NCI-H526 treated with DMSO at 0.1 percent for 48 hours (cell line): ENCODE measurements at places on chromosomes 2 and 18.

DNA sequence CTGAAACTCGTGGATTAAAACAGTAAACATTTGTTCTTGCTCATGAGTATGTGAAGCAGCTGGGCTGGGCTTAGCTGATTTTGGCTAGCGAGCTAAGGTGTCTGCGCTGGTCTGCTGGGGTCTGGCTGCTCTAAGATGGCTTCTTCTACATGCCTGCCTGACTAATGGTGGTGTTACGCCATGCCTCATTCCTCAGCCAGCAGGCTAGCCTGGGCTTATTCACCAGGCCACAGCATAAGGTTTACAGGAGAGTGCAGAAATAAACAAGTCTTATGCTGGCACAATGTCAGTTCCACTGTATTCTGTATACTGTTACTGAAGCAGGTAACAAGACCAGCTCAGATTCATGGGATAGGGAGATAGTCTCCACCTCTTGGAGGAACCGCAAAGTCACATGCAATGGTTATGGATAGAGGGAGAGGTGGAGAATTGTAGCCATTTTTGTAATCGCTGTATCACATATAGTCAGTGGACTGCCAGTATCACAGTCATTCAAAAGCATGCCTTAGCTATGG, 80.0 kb downstream of the RHBDD1 start:
- DNase-seq, result no peak

DNA sequence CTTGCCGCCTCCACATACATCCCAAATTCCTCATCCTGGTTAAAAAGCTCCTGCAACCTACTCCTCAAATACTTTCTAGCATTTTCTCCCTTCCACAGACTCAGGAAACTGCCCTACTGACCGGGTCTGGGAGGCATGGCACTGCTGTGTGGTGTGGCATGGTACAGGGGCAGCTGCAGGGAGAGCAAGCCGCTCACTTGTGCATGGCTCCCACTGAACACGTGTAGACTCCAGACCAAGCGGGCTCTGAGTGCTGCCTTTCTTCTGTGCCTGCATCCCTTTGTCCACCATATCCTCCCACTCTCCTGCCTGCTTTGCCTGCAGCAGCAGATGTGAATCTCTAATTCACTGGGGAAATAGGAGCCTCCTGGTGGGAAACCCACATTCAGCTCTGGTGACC, 72.2 kb downstream of the CCDC93 start:
- DNase-seq, result no peak

GRCh38 chr2:64854773-64855237, 134.4 kb upstream of the SLC1A4 start:
- no peak for DNase-seq

DNA sequence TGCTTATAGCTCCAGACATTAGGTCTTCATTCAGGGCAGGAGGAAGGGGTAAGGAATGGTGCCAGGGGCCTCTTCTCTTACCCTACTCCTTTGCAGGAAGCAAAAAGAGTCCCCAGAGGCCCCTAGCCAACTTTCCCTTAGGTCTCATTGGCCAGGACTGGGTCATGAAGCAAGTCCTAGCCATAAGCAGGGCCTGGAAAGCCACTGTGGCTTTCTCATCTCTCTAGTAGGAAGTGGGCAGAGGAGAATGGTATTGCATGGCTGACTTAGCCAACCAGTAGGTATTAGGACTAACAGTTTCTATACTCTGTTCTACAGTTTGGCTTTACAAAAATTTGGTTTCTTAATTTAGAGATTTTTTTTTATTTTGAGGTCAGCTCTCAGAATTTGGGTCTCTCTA, 4.8 kb downstream of the FAM228A start:
- no peak for DNase-seq
